Activated CD8-positive, alpha-beta memory T cell treated with anti-CD3 and anti-CD28 coated beads, Interleukin-2, amount 10 ng/mL, durations not matched to agents 7 days and 5 days (primary cell): ENCODE measurements at places on chromosomes 11 and 22. TPM values are rescaled to one million over a fixed set of nuclear protein-coding genes. Genes with fewer than 3 reads are reported as not detected.

Gene OR11H1
- not detected for total RNA-seq

Gene LMO2
- total RNA-seq: not detected

Gene MS4A6A
- not detected for total RNA-seq

Gene KCNJ11
- 0.66 TPM for total RNA-seq

GRCh38 chr22:23259916-23260644 is 79.8 kb downstream of the BCR start:
- no peaks in the 10 kb centered on the region for H3K36me3 ChIP-seq
- H3K4me3 ChIP-seq: no peak overlapping the region
- H3K4me1 ChIP-seq: peaks cover 7% of the 10 kb centered on the region
- no peak overlapping the region for H3K27ac ChIP-seq

GRCh38 chr11:116927163-116927974 is 89.9 kb upstream of the APOA1 start:
- peak overlapping the region; percentile 39 for H3K4me3 ChIP-seq
- peak; percentile 65 for DNase-seq
- H3K4me1 ChIP-seq: peaks cover 70% of the 10 kb centered on the region
- no peaks in the 10 kb centered on the region for H3K27me3 ChIP-seq

DNA sequence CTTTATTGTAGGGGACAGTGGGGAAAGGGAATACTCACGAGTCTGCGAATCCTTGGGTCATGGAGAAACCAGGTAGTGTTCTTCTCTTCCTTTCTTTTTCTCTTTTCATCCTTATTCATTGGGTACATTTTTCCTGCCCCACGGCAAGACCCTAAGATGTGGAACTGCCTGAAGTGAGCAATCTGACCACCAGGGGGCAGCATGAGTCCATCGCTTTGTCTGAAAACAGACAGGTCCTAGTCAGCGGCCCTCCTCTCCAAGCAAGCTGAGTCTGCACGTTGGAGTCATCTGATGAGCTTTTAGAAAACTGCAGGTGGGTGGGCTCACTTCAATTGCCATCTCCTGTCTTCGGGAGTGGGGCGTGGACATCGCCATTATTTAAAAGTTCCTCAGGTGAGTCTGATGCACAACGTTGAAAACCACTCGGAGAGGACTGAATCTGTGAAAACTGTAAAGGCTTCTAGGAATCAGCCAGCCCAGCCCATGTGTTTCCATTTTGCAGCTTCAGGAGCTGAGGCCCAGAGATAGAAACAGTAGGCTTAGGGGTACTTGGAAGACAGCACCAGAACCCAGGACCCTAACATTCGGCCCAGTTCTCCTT is 34.0 kb upstream of the FBXO3 start:
- no peak overlapping the region for H3K27ac ChIP-seq
- H3K36me3 ChIP-seq: no peaks in the 10 kb centered on the region
- no peak overlapping the region for H3K4me3 ChIP-seq
- H3K27me3 ChIP-seq: peaks cover 34% of the 10 kb centered on the region
- no peaks in the 10 kb centered on the region for H3K4me1 ChIP-seq

GRCh38 chr11:11584937-11585336 is 36.9 kb downstream of the GALNT18 start:
- no peaks in the 10 kb centered on the region for H3K4me1 ChIP-seq
- no peak overlapping the region for H3K27ac ChIP-seq
- no peak for DNase-seq
- no peak overlapping the region for H3K4me3 ChIP-seq
- H3K36me3 ChIP-seq: no peaks in the 10 kb centered on the region

GRCh38 chr11:2689651-2690575 is 9.9 kb downstream of the KCNQ1OT1 start:
- H3K27ac ChIP-seq: no peak overlapping the region
- no peak overlapping the region for H3K4me3 ChIP-seq
- no peaks in the 10 kb centered on the region for H3K27me3 ChIP-seq
- DNase-seq: no peak
- no peaks in the 10 kb centered on the region for H3K36me3 ChIP-seq
- H3K4me1 ChIP-seq: no peaks in the 10 kb centered on the region

DNA sequence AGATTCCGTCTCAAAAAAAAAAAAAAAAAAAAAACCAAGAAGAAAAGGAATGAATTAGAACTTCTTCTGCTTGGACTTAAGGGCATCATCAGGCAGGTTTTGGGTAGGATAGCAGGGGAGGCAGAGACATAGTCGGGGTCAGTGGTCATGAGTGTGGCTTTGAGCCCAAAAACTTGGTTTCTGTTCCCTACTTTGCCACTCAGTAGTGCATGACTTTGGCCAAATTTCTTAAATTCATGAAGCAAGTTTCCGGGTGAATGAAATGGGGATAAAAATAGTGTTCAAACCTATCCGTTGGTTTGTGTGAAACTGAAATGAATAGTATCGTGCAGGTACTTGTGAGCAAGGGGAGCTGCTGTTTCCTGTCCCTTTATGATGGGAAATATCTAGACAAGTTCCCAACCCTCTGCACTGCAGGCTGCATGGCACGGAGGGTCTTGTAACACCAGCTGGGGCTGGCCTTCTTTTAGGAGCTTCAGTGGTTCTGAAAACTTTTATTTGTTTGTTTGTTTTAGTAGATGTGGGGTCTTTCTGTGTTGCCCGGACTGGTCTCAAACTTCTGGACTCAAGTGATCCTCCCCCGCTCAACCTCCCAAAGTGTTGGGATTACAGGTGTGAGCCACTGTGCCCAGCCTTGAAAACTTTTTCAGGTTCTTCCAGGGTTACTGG is 18.4 kb downstream of the NEAT1 start:
- H3K36me3 ChIP-seq: peaks cover 46% of the 10 kb centered on the region
- no peak for DNase-seq
- H3K4me3 ChIP-seq: peak overlapping the region; percentile 7
- no peaks in the 10 kb centered on the region for H3K27me3 ChIP-seq
- H3K27ac ChIP-seq: peak overlapping the region; percentile 82

GRCh38 chr22:39958949-39959639 is 1.1 kb upstream of the TMA7B start:
- no peaks in the 10 kb centered on the region for H3K27me3 ChIP-seq
- H3K27ac ChIP-seq: peak overlapping the region; percentile 56
- H3K36me3 ChIP-seq: peaks cover 79% of the 10 kb centered on the region
- DNase-seq: peak; percentile 50
- H3K4me3 ChIP-seq: no peak overlapping the region

DNA sequence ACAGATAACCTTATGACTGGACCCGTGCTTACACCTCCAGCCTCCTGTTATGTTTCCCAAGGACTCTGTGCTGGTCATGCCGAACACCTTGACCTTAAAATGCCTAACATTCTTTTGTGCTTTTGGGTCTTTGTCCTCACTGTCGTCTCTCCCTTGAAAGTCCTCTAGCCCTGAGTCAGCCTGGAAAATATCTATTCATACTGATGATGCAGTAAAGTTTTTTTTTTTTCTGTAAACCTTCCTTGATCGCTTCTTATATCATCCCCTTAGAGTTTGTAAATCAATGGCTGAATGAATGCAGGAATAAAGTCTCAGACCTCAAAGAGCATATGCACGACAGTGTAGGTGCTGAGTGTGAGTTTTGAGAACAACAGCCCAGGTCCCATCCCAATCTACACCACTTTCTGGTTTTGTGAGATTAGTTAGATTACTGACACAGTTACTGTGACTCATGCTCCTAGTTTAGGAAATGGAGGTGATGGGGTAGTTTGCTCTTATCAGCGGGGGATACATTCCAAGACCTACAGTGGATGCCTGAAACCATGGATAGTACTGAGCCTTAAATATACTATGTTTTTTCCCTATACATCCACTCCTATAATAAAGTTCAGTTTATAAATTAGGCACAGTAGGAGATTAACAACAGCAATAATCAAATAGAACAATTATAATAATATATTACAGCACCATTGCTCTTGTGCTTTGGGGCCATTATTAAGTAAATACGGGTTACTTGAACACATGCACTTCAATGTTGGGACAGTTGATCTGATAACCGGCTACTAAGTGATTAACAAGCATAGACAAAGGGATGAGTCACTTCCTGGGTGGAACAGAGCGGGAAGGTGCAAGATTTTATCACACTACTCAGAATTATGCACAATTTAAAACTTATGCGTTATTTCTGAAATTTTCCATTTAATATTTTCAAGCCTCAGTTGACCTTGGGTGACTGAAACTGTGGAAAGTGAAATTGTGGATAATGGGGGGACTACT is 8.6 kb downstream of the TCN1 start:
- H3K27ac ChIP-seq: peak overlapping the region; percentile 73
- H3K4me3 ChIP-seq: no peak overlapping the region
- H3K4me1 ChIP-seq: peaks cover 23% of the 10 kb centered on the region
- H3K36me3 ChIP-seq: peaks cover 6% of the 10 kb centered on the region
- H3K27me3 ChIP-seq: peaks cover 11% of the 10 kb centered on the region

DNA sequence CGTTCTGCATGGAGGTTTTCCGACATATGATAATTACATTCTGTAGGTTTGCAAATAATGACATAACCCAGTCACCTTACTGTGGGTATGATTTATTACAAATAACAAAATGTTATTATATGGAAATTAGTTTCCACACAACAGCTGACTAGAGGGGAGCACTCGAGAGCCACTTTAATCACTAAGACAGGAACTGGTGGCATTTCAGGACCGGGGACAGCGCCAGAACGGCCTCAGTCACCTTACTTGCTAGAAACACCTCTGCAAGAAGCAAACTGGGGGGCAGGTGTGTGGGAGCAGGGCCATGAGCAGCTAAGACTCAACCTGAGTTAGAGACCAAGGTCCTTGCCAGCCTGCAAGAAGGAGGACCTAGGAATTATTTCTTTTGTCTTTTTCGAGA is 199.9 kb downstream of the DSCAML1 start:
- H3K27me3 ChIP-seq: peaks cover 27% of the 10 kb centered on the region
- peaks cover 5% of the 10 kb centered on the region for H3K4me1 ChIP-seq
- peak; percentile 82 for DNase-seq
- H3K36me3 ChIP-seq: no peaks in the 10 kb centered on the region
- no peak overlapping the region for H3K27ac ChIP-seq
